T1000 (cell line): ENCODE measurements at places on chromosomes 6 and 20.

- peak; percentile 12 for DNase-seq
Measured at GRCh38 chr20:1718604-1719384, 61.2 kb upstream of the SIRPG start.

DNA sequence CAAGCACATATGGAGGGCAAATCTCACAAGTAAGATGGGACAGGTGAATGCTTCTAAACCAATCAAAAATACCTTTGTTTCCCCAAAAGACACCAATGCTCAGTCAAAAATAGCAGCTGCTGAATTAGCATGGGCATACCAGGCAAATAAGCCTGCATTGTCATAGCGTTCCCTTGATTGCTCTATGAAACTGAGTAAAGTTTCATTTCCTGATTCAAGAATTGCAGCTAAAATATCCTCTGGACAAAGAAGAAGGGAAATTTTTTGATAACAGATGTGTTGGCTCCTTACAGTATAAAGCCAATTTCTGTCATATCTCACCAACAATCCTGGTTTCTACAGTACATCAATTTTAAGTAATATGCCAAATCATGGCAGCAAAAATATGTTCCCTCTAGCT lies 3.3 kb upstream of the TMEM14A start:
- no peak for DNase-seq

DNA sequence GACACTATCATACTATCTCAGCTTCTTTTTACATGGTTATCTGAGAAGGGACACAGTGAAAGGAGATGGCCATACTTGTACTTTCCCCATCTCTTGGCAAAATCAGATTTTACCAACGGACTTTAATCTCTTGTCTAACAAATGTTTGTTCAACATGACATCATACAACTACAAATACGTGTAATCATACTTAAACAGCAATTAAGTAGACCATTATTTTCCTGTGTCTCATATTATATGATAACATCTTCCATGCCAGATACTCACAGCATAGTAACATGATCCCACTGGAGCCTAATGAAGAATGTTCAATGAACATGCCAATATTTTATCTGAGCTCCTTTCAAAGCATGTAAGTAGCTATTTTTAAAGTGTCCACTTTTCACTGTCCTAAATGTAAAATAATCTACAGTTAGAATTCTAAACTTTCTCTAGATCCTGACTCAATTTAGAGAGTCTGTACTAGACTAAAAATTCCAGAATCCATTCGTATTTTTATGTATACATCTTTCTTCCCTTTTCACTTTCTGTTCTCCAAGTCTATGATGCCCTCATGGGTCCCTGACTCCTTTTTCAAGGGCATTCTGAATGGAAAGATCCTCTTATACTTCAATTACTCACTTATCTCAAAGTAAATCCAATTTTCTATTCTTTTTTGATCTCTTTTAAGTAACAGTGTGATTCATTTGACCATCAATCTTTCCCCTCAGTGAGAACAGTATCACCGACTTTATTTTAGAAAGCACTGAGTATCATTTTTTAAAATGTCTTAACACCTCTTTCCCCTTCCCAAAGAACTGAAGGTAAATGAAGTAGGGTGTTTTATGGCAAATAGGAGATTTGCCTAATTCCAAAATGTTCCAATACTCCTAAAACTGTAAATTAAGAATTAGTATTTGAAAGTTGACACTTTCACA lies 133.5 kb downstream of the CDK19 start:
- no peak for DNase-seq

DNA sequence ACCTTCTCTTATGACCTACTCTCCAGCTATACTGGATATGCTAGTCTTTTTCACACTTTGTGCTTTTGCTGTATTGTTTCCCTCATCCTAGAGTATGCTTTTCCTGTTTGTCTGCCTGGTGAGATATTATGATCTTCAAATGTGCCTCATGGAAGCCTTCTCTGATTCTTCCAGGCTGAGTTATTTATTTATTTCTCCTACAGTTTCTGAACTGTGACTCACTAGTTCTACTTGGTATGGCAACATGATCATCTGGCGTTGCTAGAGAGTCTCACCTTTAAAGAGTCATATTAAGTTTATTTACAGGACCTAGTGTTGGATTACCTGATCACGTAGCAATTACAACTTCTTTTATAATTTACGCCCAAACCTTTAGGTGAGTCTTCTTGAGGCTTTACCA lies 81.2 kb upstream of the HDAC2 start:
- DNase-seq = no peak

DNA sequence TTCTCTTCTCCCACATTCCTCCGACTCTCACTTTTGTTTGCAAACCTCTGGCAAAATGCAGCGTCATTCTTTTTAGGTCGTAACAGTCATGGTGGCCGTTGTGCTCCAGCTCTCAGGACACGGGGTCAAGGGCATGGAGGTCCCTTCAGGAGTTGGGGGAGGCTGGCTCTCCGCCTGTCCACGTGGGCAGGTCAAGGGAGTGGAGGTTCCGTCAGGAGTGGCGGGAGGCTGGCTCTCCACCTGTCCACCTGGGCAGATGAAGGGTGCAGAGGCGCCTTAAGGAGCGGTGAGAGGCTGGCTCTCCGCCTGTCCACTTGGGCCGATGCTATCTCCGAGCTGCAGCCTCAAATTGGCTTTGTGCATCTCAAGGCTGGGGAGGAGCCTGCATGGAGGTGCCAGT lies 98.0 kb downstream of the ERMARD start:
- no peak for DNase-seq

DNA sequence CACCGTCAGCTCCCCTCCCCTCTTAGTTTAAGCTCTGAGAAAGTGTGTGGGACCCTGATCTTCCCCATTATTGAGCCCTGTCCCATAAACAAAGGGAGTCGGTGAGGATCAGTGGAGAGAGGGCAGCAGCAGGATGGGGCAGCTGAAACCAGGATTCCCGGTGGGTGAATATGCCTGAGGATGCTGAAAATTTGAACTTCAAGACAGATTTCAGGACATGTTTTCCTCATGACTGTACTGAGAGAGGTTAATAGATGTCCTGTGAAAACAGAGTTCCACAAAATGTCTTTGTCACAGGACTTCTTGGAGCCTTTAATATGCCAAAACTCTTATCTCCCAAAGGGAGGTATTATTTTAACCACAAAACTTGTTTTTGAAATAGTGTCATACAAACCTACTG lies 53.5 kb upstream of the SLC22A16 start:
- no peak for DNase-seq

- no peak for DNase-seq
Measured at GRCh38 chr6:16374016-16374415, 135.6 kb downstream of the GMPR start.

DNA sequence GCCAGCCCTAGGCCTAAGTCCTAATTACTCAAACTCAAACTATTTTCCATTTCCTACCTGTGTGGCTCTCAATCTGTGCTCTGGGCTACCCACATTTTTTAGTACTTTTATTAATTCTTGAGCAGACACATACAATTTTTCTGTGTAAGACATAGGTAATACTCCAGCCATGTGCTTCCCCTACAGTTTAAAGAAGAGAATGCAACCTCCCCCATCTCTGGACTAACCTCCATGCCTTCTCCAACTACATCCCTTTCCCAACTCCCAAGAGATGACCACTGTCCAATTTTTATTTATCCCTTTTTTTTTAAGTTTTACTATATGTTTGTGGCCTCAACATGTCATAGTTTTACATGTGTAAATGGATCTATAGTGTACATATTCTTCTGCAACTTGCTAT lies 5.8 kb downstream of the HMGN4 start:
- DNase-seq = no peak

DNA sequence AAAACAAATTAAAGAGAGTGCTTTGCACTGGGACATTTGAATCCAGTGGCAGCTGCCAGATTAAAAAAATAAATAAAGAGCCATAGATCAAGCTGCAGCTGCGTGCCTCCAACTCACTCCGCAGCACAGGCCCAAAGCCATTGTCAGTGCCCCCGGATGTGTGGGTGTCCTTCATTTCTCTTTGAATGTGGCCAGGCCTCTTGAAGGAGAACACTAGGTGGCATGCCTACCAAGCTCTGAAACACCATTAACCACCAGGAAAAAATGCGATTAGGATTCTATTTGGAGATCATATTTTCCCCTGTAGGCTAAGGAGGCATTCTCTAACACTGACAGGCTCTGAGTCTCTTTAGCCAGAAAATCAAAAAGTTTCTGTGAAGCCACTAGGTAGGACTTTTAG lies 549.8 kb downstream of the PRKN start:
- no peak for DNase-seq

GRCh38 chr6:45500924-45501816 lies 123.4 kb upstream of the SUPT3H start:
- DNase-seq = no peak

DNA sequence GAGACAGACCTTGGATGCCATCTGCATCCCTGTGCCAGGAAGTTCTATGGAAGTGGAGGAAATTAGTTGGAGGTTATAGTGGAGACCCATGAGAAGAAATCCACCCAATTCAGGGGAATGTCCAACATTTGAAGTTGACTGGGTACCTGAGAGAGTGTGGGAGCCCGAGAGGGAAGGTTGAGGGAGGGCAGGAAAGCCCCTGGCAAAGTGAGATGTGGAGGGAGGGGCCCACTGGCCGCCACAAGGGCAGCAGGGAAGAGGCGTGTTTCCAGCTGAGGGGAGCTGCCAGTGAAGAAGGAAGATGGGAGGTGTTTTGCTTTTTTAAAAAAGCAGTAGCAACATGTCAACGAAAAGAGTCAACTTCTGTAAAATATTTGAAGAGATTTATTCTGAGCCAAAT lies 16.3 kb upstream of the SERPINB9 start:
- DNase-seq = no peak

GRCh38 chr6:94227741-94228140 lies 808.4 kb upstream of the EPHA7 start:
- no peak for DNase-seq
